ENCODE measurements at places on chromosomes 7 and 10. TPM values are rescaled to one million over a fixed set of nuclear protein-coding genes. Genes with fewer than 3 reads are reported as not detected.

GRCh38 chr10:50325449-50326171 lies 74.3 kb upstream of the ASAH2 start:
- peak; percentile 53 for DNase-seq

- DNase-seq = no peak
Observed at GRCh38 chr7:92034116-92034515, 93.5 kb downstream of the AKAP9 start.

SPAM1 gene
- total RNA-seq = not detected

NYAP1 gene
- total RNA-seq = 0.47 TPM

DNA sequence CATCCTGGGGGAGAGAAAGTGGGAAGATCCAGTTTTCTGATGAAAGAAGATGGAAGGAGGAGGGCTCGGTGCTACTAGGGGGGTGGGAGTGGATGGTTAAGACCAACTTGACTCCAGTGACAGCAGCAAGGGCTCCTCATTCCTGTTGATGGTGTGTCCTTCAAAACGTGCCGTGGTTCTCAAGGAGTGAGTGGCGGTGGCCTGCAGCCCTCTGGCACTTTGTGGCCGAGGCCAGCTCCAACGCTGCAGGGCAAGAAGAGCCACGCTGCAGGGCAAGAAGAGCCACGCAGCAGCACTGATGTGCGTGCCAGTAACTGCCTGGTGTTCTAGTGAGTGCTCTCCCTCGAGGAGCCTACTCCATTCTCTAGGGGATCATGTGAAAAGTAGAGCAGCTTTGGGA lies 72.1 kb downstream of the GRK5 start:
- DNase-seq = no peak

SLC39A12 gene
- not detected for total RNA-seq

DNA sequence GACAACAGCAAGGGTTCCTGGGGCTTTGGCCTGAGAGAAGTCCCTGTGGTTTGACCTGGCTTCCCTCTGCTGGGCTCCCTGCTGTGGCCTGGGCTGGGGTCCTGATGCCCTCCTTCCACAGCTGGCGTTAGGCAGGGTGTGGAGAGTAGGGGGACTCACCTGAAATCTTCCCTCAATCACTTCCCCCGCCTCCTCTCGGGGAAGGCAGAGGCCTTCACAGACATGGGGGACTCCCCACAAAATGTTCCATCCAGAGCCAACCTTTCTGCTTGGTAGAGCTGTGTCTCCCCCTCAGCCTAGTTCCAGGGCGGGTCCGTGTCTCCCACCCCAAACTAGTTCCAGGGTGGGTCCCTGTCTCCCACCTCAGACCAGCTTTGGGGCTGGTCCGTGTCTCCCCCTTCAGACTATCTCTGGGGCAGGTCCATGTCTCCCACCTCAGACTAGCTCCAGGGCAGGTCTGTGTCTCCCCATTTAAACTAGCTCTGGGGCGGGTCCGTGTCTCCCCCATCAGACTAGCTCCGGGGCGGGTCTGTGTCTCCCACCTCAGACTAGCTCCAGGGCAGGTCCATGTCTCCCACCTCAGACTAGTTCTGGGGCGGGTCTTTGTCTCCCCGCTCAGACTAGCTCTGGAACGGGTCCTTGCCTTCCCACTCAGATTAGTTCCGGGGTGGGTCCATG lies 2.2 kb downstream of the PVRIG start:
- DNase-seq = no peak

LRRC61 gene
- total RNA-seq = 12.2 TPM

COMMD3 gene
- total RNA-seq = 38.4 TPM

GRCh38 chr10:49056356-49056755 lies 59.0 kb downstream of the VSTM4 start:
- no peak for DNase-seq

PSMA2 gene
- total RNA-seq = 55.5 TPM

DNA sequence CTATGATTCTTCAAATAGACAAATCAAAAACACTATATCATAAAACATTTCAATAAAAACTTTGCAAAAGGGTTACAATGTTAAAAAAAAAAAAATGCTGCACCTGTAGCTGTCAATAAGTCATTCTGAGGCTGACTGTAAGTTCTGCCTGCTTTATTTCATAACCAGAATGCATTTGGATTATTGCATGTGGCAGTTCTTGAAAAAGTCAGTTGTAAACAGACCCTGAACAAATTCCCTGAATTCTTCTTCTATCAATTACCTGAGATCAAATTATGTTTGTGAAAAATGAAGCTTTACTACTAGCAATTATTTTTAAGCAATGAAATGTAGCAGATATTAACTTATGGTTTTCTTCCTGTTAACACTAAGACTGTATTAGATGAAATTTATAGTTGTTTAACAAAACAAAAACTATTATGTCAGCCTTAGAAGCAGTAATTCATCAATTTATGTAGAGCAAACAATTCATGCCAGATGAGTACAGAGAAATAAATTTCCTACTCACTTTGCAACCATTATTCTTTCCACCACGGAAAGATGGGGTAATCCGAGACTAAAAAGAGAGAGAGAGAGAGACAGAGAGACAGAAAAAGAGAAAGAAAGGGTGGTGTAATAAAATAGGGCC lies 107.8 kb downstream of the SFMBT2 start:
- no peak for DNase-seq

GRCh38 chr7:22267930-22268615 lies 88.9 kb downstream of the RAPGEF5 start:
- DNase-seq = no peak

DNA sequence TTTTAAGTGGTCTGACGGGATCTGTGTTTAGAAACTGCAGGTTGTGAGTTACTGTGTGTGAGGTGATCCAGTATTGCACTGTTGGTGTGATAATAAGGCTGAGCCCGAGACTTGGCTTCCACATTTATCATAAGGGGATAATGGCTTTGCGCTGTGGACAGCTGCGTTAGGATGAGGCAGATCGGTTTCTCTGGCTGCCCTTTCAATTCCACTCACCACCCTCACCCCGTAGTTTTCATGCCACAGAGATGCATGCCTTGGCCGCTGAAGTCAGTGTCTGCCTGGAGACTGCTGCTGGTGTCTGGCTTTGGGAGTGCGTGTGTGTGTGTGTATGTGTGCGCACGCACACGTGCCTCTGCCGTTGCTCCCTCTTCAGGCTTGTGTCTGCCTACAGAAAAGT lies 273.0 kb downstream of the CCDC3 start:
- DNase-seq = no peak

IGFBP1 gene
- total RNA-seq = not detected

TCF7L2 gene
- 114 TPM for total RNA-seq

- no peak for DNase-seq
Observed at GRCh38 chr7:146028251-146028750, 88.3 kb upstream of the CNTNAP2 start.

GRCh38 chr10:75297021-75297599 lies 61.4 kb upstream of the COMTD1 start:
- DNase-seq = no peak

GRCh38 chr7:38398725-38399321 lies 125.4 kb upstream of the TARP start:
- no peak for DNase-seq

DNA sequence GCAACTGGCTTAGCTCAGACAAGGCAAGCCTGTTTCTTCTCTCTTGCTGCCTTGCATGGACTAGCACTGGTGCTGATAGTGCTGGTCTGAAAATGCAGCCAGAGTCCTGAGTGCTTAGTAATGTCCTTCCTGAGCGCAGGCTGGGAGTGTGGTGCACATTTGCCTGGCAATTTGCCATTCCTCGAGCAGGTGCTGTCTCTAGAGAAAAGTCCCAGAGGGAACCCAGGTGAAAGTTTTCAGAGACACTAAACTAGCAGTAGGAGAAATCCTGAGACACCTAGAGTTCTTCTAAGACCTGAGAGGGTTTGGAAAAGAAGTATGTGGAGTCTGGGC lies 1.9 kb downstream of the SFTPD start:
- no peak for DNase-seq

DNA sequence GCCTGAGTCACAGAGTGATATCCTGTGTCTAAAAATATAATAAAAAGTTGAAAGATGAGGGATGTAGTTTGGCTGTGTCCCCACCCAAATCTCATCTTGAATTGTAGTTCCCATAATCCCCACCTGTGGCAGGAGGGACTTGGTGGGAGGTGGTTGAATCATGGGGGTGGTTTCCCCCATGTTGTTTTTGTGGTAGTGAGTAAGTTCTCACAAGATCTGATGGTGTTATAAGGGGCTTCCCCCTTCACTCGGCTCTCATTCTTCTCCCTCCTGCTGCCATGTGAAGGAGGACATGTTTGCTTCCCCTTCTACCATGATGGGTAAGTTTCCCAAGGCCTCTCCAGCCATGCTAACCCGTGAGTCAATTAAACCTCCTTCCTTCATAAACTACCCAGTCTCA lies 25.1 kb upstream of the UBE3C start:
- no peak for DNase-seq

SVIL gene
- total RNA-seq = 154 TPM
